ENCODE measurements at places on chromosomes 16 and 17.

- no peak for DNase-seq
Measured at GRCh38 chr16:11340710-11341109, 4.5 kb upstream of the RMI2 start.

GRCh38 chr17:57873261-57874057, 23.6 kb upstream of the MRPS23 start:
- DNase-seq, result no peak

DNA sequence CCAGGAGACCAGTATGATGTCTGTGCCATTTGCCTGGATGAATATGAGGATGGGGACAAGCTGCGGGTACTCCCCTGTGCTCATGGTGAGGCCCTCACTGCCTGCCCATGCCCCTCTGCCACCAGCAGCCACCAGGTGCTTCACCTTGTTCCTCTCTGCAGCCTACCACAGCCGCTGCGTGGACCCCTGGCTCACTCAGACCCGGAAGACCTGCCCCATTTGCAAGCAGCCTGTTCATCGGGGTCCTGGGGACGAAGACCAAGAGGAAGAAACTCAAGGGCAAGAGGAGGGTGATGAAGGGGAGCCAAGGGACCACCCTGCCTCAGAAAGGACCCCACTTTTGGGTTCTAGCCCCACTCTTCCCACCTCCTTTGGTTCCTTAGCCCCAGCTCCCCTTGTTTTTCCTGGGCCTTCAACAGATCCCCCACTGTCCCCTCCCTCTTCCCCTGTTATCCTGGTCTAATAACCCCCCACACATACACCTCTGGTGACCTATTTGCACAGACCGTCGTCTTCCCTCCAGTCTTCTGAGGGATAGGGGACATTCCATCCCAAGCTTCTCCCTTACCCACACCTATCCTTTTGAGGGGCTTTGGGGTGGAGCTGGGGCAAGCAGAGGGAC, 3.7 kb downstream of the PFN1 start:
- DNase-seq, result no peak

DNA sequence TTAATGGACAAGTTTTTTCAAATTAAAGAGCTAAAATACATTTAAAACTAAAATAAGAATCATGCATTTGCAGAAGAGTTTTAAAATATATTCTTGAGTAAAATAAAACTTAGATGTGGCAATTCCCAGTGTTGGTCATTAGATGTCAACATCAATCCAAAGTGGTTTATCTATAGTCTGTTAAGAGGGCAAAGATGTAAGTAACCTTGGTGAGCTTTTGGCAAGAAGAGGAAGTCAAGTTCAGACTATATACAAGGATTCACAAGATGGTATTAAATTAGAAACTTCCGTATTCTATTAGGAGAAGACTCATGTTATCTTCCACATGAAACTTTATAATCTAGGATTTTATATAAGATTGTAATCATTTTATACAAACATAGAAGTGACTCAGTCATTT, 73.1 kb downstream of the CEP95 start:
- DNase-seq, result no peak

- DNase-seq, result no peak
Measured at GRCh38 chr16:22683730-22684573, 130.0 kb upstream of the HS3ST2 start.
